RWPE1 (cell line): ENCODE measurements at places on chromosomes 16 and 17.

GRCh38 chr17:56891751-56892150, 22.1 kb downstream of the TRIM25 start:
- no peak for DNase-seq

GRCh38 chr17:32141258-32141657, 1.0 kb upstream of the RHOT1 start:
- DNase-seq, result peak; percentile 39

GRCh38 chr17:20189302-20189701, 180.1 kb downstream of the SPECC1 start:
- DNase-seq, result peak; percentile 75

- DNase-seq, result no peak
Measured at GRCh38 chr17:76775021-76775600, 37.2 kb downstream of the MFSD11 start.

DNA sequence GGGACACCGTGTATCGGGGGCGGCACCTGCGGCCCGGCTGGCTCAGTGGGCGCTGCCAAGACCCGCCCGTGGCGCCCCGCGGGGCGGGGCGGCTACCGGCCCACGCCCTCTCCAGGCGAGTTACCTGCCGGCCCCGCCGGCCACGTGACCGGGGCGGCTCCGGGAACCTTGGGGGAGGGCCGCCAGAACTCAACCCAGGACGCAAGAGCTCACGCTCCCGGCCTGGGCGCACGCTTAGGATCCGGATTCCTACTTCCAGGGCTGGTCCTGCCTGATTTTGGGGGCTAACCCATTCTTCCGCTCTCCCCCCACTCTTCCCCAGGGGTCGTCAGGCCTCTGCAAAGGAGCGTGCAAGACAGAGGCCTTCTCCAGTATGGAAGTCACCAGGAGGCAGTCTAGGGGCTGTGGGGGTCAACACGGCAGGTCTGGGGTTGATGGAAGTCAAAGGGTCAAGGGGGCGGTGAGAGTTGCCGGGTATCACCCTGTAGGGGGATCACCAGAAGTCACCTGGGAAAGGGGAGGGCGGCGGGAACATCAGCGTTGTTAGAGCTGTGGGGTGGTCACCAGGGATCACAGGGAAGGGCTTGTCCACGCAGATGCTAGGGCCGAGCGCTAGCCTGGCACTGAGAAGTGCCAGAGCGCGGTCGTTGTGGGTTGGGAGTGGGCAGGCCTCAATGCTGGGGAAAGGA, 354 bp upstream of the ESRP2 start:
- DNase-seq, result peak; percentile 88

GRCh38 chr17:57735707-57736106, 9.4 kb downstream of the CCDC182 start:
- peak; percentile 23 for DNase-seq

DNA sequence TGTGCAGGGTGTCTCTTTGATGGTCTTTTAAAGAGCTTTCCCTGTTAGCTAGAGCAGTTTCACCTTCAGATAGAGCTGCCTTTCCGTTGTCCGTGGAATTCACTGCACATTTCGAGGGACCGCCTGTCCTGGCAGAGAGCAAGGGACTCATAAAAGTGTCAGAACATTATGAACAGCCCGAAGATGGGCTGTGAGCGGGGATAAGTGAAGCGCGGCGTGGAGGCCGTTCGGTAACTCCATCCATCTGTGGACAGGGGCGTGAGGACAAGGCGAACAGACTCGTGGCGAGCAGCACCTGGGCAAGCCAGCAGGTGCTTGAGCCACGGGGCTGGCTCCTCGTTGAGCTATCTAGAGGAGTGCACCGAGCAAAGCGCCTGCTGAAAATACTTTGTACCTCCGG, 371.2 kb downstream of the MAF start:
- no peak for DNase-seq

- DNase-seq, result no peak
Measured at GRCh38 chr16:55499281-55499680, 9.6 kb upstream of the LPCAT2 start.

DNA sequence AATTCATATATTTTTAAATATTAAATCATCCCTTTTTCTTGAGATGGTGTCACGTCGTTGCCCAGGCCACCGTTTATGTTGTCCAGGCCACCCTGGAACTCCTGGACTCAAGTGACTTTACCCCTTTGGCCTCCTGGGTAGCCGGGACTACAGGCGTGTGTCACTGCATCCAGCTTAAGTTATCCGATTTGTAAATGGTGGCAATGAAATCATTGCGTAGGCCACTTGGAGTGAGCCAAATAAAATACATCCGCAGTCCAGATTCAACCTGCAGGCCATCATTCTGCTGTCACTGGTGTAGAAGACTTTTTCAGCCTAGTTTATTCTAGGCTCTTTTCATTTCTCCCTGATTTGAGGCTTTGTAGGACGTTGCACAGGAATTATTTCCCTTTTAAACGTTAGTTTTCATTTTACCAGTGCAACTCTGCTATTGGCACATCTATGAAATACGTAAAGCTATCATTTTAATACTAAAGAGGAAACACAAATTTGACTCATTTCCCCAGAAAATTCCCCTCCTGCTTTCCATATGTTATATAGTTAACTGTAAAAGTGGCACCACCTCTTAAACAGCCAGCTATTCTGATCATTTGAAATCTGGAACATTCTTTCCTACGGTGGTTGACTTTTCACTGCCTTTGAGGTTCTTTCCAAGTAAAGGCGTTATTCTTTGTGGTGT, 449.8 kb downstream of the MAF start:
- no peak for DNase-seq

DNA sequence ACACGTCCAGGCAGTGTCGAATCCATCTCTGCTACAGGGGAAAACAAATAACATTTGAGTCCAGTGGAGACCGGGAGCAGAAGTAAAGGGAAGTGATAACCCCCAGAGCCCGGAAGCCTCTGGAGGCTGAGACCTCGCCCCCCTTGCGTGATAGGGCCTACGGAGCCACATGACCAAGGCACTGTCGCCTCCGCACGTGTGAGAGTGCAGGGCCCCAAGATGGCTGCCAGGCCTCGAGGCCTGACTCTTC, 7.2 kb upstream of the CD68 start:
- DNase-seq, result no peak

DNA sequence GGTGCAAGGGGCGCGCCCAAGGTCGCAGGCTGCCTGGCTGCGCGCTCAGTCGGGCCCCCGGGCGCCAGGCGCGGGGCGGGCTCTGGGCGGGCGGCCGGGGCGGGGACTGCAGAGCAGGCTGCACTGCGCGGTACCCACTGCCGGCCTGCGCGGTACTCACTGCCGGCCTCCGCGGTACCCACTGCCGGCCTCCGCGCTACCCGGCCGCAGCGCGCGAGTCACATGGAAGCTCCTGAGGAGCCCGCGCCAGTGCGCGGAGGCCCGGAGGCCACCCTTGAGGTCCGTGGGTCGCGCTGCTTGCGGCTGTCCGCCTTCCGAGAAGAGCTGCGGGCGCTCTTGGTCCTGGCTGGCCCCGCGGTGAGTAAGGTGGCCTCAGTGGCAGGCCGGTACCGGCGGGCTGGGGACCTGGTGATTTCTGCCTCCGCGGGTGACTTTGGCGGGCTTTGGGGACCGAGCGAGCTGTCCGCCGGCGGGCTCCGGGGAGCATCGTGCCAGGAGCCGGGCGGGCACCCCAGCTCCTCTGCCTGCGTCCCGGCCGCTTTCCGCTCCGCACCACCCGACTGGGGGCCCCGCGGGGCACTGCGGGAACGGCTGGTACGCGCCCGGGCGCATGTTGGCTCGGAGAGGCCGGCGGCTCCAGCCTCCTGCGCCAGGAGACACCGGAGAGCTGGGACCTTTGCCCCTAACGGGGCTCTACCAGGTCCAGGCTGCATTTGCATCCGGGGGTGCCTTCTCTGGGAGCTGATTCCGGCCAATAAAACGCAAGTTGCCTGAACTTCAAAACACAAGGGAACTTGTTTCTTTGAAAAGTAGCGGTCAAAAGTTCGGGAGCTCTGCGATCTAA, at the start of gene SLC47A1:
Gene SLC47A1, plus strand, starts transcription at position 137 of the 844 bp plus-strand sequence. Its CDS starts 86 bp downstream, at position 223.
- DNase-seq, result peak; percentile 30

DNA sequence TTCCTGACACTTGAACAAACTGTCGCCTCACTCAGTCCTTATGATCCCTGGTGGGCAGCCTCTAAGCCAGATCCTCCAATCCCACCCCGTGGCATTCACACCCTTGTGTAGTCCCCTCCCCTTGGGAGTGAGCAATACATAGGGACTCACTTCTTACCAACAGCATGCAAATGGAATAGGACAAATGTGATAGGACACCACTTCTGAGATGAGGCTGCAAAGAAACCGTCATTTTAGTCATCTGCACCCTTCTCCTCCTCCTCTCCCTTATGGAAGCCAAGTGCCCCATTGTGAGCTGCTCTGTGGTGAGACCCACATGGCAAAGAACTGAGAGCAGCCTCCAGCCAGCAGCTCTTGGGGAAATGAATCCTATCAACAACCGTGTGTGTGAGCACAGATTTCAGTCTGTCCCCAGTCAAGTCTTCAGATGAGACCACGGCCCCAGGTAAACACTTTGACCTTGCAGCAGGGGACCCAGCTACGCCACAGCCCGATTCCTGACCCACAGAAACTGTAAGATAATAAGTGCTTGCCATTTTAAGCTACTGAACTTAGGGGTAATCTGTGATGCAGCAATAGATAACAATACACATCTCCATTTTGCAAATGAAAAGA, 46.9 kb downstream of the ZFHX3 start:
- DNase-seq, result no peak

- no peak for DNase-seq
Measured at GRCh38 chr17:1188812-1189504, 9.2 kb upstream of the ABR start.

DNA sequence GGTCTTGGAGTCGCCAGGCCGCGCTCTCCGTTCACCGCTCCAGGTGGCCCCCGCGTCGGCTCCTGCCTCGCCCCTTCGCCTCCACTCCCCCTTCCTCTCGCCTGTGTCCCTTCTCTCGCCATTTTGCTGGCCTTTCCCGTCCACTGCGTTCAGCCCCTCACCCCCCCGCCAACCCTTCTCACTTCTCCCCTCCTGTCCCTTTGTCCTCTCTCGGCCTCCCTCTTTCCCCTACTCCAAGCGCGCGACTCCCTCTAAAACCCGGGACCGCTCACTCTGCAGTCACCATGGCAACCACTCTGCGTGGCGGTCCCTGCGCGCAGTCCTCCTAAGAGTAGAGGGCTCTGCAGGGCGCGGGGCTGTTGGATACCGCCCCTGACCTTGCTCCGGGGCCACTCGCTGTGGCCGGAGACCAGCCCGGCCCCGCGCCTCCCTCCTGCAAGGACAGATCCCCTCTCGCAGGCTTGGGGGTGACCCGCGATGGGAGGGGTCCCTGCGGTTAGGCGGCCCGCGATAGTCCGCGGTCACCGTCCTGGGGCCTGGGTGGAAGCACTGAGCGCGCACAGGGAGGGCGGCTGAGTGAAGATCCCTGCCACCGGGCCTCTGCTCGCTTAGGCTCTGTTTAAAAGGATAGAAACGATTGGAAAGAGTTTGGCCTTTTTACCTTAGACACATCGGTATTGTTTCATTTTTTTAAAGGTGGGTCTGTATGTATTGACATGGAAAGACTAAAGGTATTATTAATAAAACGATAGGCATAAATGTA, 454 bp downstream of the CCDC40 start:
- DNase-seq, result no peak
